Left lobe of liver (tissue), 2 donors: ENCODE measurements at places on chromosomes 7 and 10.

DNA sequence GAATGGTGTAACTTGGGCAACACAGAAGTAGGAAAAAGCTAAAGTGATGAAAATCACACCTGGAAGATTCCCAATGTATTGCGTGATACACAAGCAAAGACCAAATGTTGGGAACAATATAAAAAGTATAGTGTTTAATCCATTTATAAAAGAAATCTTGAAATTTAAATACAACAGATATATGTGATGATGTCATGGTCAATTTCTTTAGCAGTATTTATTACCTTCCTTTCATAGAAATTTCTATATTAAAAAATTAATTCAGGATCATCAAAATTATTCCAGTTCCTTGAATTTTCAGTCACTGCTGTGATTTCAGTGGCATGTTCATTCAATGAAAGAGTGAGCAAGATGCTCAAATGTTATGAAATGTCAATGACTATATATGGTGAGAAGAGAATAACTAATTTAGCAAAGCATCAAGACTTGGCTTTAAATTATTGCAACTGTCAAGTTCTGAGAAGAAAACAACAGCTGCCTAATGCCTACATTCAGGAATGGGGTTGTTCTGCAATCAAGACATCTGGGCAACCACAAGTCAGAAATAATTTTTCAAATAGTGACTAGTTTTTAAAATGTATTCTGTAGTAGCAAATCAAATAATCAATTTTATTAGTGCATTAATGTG lies 308.8 kb downstream of the SEMA3D start:
- DNase-seq: no peak

- no peak for DNase-seq
Observed at GRCh38 chr7:41978858-41979257, 258.2 kb downstream of the GLI3 start.

DNA sequence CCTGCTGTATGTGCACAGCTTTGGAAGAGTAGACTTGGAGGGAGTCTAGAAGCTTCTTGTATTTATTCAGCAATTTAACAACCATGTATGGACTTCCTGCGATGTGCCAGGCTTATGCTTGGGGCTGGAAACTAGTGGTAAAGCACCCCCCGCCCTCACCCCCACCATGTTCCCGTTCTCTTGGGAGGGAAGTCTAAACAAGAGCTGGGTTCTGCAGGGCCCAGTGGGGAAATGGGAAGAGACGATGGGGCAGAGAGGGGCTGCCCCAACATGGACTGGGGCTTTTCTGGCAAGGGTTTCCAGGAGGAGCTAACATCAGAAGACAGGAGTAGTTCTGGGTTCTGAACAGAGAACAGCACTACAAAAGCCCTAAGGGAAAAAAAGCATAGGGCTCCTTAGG lies 8.0 kb downstream of the RASSF4 start:
- peak; percentile 44 for DNase-seq

DNA sequence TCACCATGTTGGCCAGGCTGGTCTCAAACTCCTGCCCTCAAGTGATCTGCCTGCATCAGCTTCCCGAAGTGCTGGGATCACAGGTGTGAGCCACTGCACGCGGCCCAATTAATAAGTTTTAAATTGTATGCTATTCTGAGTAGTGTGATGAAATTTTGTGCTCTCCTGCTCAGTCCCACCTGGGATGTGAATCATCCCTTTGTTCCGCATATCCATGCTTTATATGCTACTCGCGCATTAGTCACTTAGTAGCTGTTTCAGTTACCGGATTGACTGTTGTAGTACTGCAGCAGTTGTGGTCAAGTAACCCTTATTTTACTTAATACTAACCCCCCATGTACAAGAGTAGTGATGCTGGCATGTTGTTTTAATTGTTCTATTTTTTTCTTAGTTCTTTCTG lies 47.3 kb upstream of the OIT3 start:
- DNase-seq: no peak

- DNase-seq: no peak
Observed at GRCh38 chr7:12692479-12693259, 5.2 kb downstream of the ARL4A start.

DNA sequence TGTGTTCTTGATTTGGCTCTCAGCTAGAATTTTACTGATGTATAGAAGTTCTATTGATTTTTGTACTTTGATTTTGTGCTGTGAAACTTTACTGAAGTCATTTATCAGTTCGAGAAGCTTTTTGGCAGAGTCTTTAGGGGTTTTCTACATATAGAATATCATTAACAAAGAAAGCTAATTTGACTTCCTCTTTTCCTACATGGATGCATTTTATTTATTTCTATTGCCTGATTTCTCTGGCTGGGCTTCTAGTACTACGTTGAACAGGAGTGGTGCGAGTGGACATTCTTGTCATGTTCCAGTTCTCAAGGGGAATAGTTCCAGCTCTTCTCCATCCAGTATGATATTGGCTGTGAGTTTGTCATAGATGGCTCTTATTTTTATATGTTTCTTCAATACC lies 65.4 kb downstream of the RNF133 start:
- no peak for DNase-seq

DNA sequence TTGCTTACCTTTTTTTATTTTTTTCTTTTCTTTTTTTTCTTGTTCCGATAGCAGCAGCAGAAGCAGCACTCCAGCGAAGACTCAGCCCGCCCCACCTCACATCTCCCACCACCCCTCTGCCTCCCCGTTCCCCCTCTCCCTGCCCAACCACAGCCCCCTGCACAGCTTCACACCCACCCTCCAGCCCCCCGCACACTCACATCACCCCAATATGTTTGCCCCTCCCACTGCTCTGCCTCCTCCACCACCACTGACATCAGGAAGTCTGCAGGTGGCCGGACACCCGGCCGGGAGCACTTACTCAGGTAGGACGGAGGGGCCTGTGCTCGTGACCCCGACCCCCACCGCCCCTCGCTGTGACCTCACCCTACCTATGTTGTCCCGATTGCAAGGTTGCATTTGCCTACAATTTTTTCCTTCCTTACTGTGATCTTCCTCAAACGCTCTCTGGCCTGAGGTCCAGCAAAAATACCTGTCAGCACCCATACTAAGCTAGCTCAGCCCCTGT lies 367.2 kb upstream of the GALNT17 start:
- no peak for DNase-seq

- no peak for DNase-seq
Observed at GRCh38 chr7:150487625-150488024, 27.0 kb upstream of the GIMAP7 start.

DNA sequence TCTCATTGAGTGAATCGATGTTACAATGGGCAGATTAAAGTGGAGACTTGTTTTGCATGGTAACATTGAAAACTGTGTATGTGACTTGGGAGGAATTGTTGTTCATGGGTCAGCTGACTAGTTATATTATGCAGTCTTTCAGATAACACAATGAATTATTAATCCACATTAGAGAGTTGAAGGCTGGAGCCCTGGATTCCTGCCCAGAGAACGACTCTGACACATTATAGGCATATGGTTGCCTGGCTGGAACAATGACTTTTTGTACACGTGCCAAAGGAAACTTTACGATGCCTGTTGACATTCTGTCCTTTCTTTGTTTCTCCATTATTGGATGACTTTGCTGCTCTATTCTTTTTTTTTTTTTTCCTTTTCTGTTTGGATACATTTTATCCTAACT lies 52.3 kb upstream of the TMEM229A start:
- DNase-seq: no peak

- DNase-seq: no peak
Observed at GRCh38 chr7:87875151-87876039, 765 bp downstream of the SLC25A40 start.

DNA sequence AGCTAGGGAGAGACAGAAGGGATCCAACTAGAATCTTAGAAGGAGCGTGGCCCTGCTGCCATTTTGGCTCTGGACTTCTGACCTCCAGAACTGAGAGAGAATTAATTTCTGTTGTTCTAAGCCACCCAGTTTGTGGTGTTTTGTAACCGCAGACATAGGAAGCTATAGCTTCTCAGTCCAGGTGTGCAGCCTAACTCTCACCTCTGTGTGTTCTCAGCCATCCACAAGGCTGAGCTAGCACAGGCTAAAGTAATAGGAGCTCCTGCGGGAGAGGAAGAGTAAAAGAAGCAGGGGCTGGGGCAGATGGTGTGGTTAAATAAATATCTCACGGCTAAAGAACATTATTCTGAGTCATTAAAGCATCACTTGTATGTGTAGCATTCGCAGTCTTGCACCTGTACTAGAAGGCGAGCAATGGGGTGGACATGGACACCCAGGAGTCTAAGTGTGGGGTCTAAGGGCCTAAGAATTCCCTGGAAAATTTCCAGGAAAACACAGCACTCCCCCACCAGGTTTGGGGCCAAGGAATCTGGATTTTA lies 94.1 kb downstream of the AOAH start:
- DNase-seq: no peak

- DNase-seq: no peak
Observed at GRCh38 chr10:121216295-121216694, 365.1 kb downstream of the WDR11 start.

DNA sequence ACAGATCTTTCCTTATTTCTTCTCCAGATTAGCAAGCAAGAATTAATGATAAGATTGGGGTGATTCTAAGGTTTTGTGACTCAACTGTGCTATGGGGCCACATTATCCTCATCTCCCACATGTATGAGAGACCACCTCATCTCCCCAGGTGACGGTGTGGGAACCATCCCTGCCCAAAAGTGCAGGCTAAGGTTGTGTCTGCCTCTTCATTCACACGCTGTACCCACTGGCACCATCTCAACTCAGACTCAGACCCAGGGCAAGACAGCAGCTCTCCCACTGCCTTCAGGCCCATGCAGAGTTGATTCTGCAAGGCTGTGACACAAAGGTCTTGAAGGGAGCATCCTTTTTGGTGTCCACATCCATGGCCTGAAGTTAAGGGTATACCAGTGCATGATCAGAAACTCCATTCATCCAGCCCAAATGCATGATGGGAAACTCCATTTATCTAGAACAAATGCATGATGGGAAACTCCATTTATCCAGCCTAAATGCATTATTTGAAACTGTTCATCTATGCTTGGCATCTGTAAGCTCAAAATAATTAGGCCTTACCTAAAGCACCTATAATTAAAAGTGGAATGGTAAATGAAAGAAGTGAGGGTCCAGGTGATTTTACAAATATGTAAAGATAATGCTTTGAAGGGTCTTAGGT lies 99.4 kb downstream of the TCERG1L start:
- peak; percentile 16 for DNase-seq

- DNase-seq: no peak
Observed at GRCh38 chr10:33484787-33485186, 150.3 kb upstream of the NRP1 start.

DNA sequence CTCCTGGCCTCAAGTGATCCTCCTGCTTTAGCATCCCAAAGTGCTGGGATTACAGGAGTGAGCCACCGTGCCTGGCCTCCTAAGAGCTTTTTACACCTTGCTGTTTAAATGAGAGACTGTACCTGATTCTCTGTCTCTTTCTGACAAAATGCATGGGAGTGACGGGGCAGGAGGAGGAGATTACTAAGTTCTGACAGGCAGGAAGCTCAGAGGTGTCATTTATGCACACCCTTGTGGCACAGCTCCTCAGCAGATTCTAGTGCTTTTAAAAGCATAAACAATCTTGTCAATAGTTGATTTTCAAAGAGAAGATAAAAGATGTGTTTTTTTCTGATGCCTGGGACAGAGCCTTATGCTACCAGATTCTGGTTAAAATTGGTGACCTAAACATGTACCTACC lies 39.7 kb upstream of the STEAP4 start:
- DNase-seq: no peak

- no peak for DNase-seq
Observed at GRCh38 chr10:4407783-4408182, 418.2 kb upstream of the AKR1E2 start.

DNA sequence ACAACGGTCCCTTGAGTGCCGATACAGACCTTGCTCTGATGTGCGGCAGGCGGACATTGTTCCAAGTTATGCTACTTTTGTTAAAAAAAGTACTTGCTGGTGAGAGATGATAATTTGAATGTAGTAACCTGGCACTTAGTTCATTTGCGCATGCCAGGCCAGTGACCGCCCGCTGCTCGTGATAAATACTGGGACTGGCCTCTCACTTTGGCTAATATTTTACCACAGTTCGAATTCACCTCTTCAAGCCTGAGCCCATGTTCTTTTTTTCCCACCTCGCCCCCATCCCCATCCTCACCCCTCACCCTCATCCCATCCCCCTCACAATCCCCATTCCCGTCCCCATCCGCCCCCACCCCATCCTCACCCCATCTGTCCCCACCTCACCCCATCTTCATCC lies 126.4 kb downstream of the DNAJB6 start:
- no peak for DNase-seq

GRCh38 chr7:91291902-91292301 lies 27.7 kb downstream of the FZD1 start:
- DNase-seq: no peak

DNA sequence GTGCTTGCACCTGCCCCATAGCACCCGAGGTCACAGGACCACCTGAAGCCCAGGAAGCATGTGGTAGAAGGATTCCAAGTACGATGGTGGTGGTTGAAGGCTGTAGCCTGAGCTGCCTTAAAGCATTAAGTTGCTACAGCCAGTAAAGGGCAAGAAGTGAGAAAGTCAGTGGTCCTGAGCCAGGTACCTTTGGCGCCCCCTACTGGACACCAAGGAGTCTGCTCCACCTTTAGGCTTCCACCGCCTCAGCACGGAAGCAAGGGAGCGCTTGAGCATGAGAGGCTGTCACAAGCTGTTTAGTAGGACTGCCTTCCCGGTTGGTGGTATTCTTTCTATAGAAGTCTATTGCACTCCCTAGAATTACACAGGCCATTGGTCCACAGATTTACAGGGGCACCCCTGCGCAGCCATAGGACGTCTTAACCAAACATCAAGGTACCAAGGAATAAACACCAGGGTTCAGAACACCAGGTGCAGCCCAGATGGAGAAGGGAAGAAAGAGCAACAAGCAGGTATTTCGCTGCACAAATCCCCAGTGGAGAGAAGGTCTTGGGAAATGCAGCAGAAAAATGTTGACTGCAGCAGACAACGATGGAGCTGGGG lies 2.2 kb downstream of the CRTAC1 start:
- DNase-seq: no peak

DNA sequence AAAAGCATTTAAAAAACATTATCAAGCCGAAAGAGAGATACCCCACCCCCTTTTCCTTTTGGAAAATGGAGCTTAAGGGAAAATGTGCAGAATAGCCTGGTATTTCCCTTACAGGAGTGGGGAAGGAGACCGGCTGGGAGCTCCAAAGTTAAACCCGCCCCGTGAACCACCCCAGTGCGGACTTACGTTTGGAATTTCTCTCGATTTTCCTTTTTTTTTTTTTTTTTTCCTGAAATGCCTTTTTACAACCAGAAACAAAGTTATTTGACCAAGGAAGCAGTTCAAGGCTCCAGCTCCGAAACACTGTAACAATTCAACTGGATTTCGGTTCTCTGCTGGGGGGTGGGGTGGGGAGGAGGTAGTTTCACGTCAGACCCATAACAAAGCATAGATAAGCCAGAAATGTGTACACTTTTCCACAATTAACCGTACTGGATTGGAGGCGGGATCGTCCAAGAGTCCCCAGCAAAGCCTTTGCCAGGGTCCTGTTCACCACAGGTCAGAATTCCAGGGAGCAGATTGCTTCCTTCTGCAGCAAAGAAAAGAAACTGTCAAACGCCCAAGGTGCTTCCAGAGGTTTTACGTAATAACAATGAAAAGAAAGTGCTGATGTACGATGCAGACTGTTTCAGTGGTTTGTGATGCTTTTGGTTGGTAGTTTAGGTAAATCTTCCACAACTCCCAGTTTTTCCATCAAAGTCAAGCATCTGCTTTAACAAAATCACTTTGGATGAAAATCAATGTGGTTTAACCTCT lies 6.7 kb downstream of the SKIDA1 start:
- peak; percentile 48 for DNase-seq
